ENCODE measurements at places on chromosomes 16 and 17. TPM values are rescaled to one million over a fixed set of nuclear protein-coding genes. Genes with fewer than 3 reads are reported as not detected.

Gene CRHR1
- total RNA-seq, result 1.4 TPM

Gene TM4SF5
- not detected for total RNA-seq

Gene CCL17
- not detected for total RNA-seq

DNA sequence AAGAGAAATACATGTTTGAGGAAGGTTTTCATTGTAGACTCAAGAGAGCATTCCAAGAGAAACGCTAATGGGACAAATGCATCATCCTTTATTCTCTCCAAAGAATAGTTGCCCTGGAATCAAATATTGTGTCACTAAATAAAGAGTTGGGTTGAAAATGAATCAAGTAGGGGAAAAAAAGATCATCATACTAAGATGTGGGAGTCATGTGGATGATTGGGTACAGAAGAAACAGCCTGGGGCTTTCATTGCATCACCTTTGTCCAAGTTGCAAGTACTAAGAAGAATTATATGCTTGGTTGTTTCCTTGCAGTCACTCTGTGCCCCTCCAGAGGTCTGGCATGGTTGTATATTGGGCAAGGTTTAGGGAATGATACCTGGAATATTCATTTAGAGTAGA lies 658.9 kb downstream of the TOX3 start:
- H3K36me3 ChIP-seq, result no peaks in the 10 kb centered on the region
- no peaks in the 10 kb centered on the region for H3K4me1 ChIP-seq
- DNase-seq, result no peak
